ENCODE measurements at places on chromosomes 3 and 15.

DNA sequence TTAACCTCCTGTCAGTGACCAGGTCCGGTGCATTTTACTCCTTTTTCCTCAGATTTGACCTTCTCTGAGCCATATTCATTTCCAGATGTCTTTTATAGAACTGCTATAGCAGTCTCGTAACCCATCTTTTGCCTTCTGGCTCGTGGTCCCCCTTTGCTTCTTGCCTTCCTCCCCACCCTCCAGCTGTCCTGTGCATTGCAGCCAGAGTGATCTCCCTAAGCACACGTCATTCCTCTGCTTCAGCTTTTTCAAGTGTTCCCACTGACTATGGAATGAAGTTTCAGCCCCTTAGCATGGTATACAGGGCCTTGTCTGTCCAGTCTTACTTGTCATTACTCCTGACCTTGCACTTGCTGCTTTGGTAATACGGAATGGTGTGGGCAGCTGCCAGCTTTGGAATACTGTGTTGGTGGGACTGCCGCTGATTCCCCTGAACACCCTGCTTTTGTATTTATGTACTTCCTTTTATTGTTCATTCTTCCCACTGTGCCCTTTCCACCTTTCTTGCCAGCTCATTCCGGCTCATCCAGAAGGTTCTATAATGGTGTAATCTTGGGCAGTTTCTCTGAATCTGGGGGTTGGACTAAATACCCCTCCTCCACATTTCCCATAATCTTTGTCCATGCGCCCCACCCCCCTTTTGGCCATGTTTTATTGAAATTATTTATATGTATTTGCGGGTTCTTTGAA lies 38.9 kb downstream of the SLC25A26 start:
- DNase-seq: no peak

- peak; percentile 49 for DNase-seq
Measured at GRCh38 chr3:107524841-107525643, 2.3 kb downstream of the BBX start.

DNA sequence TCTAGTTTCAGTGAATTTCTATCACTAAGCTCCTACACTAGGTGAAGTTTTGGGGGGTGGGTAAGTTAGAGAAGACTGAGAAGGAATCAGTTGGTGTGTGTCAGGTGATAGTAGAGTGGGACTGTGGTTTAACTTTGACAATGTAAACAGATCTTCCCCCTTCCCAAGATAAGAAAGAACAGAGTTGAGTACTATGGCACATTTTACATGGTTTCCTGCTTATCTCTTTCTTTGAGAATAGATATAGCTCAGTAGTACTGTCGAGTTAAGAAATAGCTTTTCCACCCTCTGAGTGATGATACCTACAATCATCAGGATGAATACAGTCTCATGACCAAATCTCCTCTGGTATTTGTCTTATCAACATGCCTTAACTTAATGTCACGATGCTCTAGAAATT lies 42.8 kb downstream of the GAP43 start:
- no peak for DNase-seq

DNA sequence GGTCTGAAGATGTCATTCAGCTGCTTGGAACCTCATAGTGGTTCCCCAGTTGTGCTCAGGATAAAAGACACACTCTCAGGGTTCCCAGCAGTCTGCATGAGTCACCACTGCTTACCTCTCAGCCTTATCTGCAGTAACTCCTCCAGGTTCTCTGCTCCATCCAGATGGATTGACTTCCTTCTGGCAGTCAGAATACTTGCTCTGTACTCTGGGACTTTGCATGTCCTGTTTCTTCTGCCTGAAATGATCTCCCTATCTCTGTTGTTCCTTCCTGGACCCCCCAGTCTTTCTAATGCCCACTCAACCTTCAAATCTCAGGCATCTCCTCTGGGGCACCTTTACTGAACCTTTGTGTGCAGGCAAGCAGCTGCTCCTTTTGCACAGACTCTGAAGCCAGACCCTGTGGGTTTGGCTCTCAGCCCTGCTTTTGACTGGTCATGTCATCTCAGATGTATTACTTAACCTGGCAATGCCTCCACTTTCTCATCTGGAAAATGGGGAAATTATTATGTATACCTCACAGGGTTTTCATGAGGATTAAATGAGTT lies 38.4 kb downstream of the ITPR1 start:
- DNase-seq: no peak

DNA sequence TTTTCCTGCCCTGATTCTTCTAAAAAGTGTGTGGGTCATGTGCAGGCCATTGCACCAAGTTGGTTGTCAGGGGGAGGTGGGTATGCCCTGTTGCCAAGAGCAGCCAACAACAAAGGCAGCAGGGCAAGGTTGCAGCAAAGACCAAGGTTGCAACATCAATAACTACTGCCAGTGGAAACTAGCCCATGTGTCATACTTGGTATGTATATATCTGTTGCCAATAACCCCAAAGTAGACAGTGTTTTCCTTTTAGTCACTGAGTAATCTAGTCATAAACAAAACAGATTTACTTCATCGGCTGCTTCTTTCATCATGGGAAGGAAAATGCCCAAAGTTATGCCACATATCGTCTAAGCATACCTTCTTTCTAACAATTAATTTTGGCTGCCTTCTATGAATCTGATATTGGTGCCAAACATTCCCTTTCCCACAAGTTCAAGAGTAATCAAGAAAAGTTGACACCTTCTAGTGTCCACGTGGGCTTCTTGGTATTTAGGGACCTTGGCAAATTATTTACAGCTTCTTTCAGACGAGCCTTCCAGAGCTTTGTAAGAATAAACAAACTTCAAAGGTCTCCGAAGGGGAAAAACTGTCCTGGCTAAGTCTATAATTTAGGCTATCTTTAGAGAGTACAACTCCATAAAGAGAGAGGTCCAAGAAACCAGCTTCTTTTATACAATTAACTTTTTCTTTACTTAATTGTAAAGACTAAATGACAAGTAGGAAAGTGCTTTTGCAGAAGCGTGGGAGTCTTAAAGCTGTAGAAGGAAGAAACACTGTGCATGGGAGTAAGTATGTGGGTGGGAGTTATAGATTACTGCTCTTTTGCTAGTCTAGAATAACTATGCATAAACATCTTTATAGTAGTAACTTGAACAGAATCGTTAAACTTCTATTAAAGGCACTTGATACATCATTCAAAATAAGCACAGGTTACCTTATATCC lies 10.0 kb upstream of the MBNL1 start:
- peak; percentile 76 for DNase-seq

DNA sequence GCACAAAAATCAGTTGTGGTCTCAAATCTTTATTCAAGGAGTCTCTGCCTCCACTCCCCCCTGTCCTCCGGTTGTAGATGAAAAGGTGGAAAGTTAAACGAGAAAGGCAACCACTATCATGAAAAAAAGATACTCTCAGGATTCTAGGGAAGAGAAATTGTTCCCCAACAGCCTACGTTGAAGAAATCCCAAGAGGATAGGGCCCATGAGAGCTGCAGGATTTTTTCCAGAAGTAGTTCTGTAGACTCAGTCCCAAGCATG lies 14.3 kb downstream of the ZIC1 start:
- DNase-seq: no peak

- DNase-seq: no peak
Measured at GRCh38 chr15:43134157-43134635, 810 bp downstream of the TMEM62 start.

DNA sequence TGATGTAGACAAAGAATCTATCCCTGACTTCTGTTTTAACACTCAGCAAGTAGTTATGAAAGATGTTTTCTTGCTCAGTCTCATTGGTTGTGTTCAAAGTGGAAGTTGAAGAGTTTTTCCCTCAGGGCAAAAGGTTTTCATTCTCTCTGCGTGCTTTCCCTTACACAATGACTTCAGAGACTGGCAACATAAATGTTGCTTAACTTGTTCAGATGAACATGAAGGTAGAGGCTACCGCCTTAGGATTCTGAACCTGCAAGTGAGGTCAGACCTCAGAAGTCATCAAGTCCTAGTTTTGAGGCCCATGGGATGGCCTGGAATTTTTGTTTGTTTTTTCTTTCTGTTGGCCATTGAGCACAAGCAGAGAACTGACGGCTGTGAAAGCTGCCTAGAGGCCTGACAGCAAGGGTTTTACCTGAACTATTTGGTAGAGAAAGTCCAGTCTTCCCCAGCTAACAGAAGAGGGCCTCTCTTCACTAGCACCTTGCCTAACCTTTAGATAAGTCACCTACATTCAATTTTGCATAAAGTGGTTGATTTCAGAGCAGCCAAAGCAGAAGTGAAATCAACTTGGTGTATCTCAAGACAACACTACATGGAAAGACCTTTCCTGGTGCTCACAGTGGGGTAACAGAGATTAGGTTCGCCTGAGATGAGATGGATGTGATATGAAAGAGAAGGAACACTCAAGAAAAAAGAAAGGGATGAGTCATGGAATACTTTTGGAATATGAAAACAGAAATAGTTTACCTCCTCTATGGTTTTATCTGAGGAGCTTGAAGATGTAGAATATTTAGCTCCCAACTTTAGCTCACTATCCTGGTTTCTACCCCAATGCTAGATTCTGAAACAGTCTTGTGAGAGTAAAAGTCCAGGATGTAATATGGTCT lies 53.6 kb upstream of the AP4E1 start:
- DNase-seq: no peak

DNA sequence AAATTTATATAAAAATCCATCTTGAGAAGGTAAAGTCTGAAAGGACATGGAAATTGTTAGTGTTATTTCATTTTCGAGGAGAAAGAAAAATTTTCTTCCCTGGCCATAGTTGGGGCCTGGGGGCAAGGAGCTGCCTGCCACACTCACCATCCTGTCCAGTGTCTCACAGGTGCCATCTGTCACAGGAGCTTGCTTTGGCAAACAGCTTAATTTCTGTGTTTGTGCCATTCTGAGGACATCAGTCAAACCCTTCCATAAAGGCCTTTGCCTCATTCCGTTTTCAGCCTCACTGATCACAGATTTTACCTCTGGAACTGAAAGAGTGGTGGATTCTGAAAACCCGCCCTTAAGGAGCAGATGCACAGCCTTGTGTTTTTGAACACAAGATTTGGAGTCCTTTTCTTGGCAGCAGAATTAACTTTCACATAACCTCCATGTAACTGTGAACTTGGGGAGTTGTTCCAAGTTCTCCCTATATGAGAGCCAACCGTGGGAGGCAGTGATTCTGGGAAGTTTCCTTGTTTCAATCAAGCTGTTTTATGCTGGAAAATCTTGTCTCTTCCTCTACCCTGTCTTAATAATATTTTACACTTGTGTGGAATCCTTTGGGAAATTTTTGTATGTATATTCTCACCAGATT lies 254.7 kb downstream of the CACNA2D3 start:
- no peak for DNase-seq

DNA sequence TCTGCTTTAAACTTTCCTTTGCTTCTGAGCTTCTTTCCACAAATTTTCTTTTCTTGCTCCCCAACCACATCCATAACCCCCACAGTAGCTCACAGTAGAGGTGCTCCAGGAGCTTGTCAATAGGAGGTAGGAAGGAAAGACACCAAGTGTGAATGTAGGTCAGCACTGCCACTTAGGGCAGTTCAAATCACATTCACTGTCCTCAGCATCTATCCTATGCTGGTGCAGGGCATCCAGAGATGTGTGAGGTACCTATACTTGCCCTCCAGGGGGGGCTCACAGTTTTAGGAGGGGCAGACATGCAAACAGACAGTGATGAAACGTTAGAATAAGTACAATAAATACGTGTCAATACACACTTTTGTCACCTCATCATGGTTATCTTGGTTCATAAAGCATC lies 1.5 kb upstream of the SPSB4 start:
- no peak for DNase-seq

- DNase-seq: no peak
Measured at GRCh38 chr3:15467227-15468181, 40.1 kb downstream of the EAF1 start.

DNA sequence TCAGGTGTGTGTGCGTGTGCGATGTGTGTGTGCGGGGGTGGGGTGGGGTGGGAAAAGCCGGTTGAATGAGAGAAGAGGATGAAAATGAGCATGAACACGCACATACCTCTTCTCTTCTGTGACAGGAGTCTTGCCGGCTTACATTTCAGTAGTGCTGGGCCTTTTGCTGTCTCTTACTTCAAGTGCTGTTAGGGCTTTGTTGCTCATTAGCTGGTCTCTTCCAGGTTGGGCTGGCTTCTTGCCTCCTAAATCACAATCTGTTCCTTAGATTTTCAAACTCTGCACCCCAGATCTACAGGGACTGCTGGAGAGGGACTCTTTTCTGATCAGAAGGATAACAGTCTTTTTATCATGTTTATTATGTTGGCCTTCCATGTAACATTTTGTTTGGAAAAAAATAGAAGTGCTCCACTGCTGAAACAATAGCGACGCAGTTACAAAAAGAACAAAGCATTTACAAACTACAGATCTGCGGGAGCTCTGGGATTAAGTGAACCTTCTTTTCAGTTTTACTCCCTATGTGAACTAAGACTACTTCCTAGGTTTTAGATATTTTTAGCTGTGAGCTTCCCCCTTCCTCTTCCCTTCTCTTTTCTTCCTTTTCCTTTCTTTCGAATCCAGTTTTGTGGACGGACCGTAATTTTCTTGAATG lies 48.5 kb downstream of the USP13 start:
- DNase-seq: no peak

DNA sequence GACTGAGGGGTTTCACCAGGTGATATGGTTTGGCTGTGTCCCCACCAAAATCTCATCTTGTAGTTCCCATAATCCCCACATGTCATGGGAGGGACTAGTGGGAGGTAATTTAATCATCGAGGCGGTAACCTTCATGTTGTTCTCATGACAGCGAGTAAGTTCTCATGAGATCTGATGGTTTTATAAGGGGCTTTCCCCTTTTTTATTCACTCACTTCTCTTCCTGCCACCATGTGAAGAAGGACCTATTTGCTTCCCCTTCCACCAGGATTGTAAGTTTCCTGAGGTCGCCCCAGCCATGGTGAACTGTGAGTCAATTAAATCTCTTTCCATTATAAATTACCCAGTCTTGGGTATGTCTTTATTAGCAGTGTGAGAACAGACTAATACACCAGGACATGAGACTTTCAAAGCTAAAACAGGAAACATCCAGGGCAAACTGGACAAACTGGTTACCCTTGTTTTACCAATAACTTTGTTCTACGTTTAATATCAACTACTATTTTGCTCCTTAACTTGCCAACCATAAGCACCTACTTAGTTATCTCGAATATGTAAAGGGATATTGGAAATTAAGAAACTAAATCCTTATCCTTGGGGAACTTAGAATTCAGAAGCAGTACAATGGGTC lies 98.2 kb downstream of the MYH15 start:
- DNase-seq: no peak

- DNase-seq: no peak
Measured at GRCh38 chr15:39598958-39599845, 18.3 kb downstream of the THBS1 start.

DNA sequence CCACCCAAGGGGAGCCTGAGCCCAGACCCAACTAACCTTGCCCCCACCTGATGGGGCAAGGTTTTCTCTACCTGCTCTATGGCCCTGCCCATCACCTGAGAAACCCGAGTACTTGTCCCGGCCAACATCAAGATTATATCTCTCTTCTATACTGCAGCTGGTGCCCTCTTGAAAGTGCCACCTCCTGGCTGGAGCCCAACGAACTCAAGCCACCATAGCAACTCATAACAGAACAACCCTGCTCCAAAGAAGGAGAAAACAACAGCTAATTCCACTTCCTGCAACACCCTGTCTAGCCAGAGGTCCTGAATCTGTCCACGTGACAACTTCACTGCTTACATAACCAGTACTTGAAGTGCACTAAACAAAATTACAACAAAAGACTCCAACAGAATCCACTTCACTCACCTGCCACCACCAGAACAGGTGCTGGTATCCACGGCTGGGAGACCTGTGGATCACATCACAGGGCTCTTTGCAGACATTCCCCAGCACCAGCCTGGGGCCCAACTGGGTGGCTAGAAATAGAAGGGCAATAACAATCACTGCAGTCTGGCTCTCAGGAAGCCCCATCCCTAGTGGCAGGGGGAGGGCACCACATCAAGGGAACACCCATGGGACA lies 49.2 kb downstream of the PIERCE2 start:
- no peak for DNase-seq

- DNase-seq: no peak
Measured at GRCh38 chr15:25070353-25070963, 115.7 kb downstream of the SNRPN start.
